ENCODE measurements at places on chromosomes 7 and 10.

DNA sequence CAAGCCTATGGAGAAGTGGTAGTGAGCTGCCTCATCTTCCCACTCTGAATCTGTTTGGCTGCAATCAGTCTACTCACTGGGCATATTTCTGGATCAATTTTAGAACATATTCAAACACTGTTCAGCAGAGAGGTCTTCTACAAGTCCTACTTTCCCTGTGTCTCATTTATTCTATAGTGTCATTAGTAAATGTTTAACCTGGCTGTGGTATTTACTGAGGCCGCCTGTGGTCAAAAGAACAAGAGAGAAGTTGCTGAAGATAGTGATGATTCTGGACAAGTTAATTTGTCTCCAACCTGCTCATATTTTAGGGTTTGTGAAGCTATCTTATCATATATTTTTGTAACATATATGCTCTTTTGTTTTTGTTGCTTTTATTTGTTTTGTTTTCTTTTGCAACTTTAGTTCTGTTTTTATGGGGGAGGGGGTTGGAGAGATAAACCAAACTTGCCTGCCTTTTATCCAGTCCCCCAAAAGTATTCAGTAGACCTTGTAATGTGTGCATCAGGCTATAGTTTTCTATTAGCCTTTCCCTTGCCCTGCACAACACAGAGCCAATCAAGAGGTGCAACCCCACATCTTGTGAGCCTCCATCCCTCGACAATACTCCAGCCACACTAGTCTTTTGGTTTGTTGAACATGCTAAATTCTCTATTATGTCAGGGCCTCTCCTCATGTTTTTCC is 362.8 kb upstream of the MBL2 start:
- DNase-seq = no peak
- H3K36me3 ChIP-seq = no peaks in the 10 kb centered on the region
- H3K4me1 ChIP-seq = no peaks in the 10 kb centered on the region
- no peaks in the 10 kb centered on the region for H3K27me3 ChIP-seq

GRCh38 chr10:97843281-97843671 is 6.4 kb upstream of the GOLGA7B start:
- H3K27me3 ChIP-seq = peaks cover 33% of the 10 kb centered on the region
- H3K4me3 ChIP-seq = no peak overlapping the region
- no peak overlapping the region for H3K27ac ChIP-seq
- H3K36me3 ChIP-seq = no peaks in the 10 kb centered on the region
- no peak for DNase-seq

GRCh38 chr10:109055243-109055642 is 868.1 kb downstream of the XPNPEP1 start:
- no peaks in the 10 kb centered on the region for H3K27me3 ChIP-seq
- DNase-seq = no peak
- no peak overlapping the region for H3K4me3 ChIP-seq
- no peaks in the 10 kb centered on the region for H3K4me1 ChIP-seq
- no peak overlapping the region for H3K27ac ChIP-seq
- no peaks in the 10 kb centered on the region for H3K36me3 ChIP-seq

DNA sequence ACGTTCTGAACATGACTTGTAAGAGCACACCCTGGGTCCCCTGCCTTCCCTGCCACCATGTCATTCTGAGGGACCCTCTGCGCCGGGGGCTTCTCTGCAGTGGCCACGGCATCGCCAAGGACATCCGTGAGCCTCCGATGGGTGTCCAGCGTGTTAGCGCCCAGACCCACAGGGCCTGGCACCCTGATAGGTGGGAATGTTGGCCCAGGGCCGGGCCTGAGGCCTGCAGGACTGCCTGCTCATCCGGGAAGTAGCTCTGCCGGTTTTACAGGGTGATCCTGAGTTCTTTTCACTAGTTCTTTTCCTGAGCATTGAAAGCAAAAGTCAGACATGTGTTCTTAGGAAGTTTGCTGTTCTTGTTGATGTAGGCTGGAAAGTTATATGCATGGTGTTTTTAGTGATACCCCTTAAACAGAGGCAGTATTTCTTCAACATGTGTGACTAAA is 54.5 kb downstream of the WDR37 start:
- H3K4me1 ChIP-seq = peaks cover 13% of the 10 kb centered on the region
- H3K4me3 ChIP-seq = peak overlapping the region; percentile 27
- peak overlapping the region; percentile 79 for H3K27ac ChIP-seq

- H3K4me3 ChIP-seq = no peak overlapping the region
- H3K27me3 ChIP-seq = no peaks in the 10 kb centered on the region
- no peak for DNase-seq
These were observed 32.7 kb upstream of the FZD8 start for GRCh38 chr10:35674843-35675242.

GRCh38 chr10:22623633-22624253 is 90.6 kb downstream of the PIP4K2A start:
- H3K27me3 ChIP-seq = no peaks in the 10 kb centered on the region
- H3K4me1 ChIP-seq = peaks cover 11% of the 10 kb centered on the region
- DNase-seq = no peak
- H3K36me3 ChIP-seq = no peaks in the 10 kb centered on the region

- peaks cover 17% of the 10 kb centered on the region for H3K4me1 ChIP-seq
- no peaks in the 10 kb centered on the region for H3K36me3 ChIP-seq
- no peak for DNase-seq
- no peak overlapping the region for H3K27ac ChIP-seq
- H3K27me3 ChIP-seq = peaks cover 68% of the 10 kb centered on the region
These were observed 384 bp upstream of the TMEM229A start for GRCh38 chr7:124033095-124033806.

DNA sequence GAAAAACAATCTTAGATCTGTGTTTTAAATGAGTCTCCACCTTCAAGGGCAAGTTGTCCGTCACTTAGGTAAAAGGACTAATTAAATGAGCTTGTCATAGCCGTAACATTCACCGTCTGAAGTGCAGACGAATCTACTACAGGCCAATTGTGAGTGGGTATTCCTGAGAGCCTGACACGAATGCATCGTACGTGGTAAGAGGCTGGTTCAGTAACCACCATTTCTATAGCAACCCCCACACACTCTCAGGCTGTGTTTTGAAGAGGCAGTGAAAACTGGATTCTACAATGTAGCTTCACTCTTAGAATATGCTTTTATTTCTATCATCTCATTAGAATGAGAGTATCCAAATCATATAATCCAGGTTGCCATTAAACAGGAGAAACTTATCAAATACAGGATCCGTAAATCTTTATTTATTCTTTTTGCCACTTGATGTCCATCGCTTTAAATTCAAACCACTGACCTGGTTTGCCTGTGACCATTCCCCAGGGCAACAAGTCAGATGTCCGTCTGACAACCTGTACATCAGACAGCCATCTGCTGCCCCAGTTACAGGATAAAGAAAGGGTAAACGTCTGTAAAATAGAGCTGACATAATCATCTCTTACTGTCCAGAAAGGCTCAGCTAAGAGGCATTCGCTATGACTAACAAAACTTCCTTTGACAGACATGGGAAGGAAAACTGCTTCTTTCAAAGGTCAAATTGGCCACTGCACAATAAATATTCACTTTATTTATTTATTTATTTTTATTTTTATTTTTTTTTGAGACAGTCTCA is 70.3 kb upstream of the NMT2 start:
- no peaks in the 10 kb centered on the region for H3K27me3 ChIP-seq
- no peaks in the 10 kb centered on the region for H3K36me3 ChIP-seq
- peaks cover 12% of the 10 kb centered on the region for H3K4me1 ChIP-seq
- no peak for DNase-seq
- no peak overlapping the region for H3K27ac ChIP-seq
- H3K4me3 ChIP-seq = no peak overlapping the region

- no peaks in the 10 kb centered on the region for H3K27me3 ChIP-seq
- H3K4me3 ChIP-seq = no peak overlapping the region
- no peaks in the 10 kb centered on the region for H3K36me3 ChIP-seq
These were observed 145.8 kb downstream of the CDH23 start for GRCh38 chr10:71542478-71542877.

DNA sequence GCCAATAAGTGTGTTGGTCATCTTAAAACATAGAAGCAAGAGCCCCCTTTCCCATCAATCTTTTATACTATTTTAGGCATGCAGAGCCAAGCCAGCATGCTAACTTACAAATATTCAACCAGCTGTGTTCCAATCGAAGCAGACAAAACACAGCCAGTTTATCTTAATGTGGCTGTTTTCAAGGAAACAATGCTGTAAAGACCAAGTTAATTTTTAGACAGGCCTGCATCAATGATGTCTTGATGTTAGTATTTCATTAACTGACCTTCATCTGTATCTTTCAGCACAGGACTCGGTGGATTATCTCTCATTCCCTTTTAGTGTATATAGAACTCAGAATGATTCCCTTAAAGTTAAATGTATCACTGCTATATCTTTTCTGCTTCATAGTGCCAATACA is 262.0 kb upstream of the ZWINT start:
- no peaks in the 10 kb centered on the region for H3K4me1 ChIP-seq
- no peak overlapping the region for H3K4me3 ChIP-seq
- H3K27me3 ChIP-seq = no peaks in the 10 kb centered on the region
- H3K36me3 ChIP-seq = no peaks in the 10 kb centered on the region
- H3K27ac ChIP-seq = no peak overlapping the region

GRCh38 chr7:81887098-81888090 is 117.5 kb upstream of the HGF start:
- H3K4me3 ChIP-seq = no peak overlapping the region
- H3K36me3 ChIP-seq = no peaks in the 10 kb centered on the region
- no peak for DNase-seq
- no peaks in the 10 kb centered on the region for H3K27me3 ChIP-seq
- H3K27ac ChIP-seq = no peak overlapping the region

DNA sequence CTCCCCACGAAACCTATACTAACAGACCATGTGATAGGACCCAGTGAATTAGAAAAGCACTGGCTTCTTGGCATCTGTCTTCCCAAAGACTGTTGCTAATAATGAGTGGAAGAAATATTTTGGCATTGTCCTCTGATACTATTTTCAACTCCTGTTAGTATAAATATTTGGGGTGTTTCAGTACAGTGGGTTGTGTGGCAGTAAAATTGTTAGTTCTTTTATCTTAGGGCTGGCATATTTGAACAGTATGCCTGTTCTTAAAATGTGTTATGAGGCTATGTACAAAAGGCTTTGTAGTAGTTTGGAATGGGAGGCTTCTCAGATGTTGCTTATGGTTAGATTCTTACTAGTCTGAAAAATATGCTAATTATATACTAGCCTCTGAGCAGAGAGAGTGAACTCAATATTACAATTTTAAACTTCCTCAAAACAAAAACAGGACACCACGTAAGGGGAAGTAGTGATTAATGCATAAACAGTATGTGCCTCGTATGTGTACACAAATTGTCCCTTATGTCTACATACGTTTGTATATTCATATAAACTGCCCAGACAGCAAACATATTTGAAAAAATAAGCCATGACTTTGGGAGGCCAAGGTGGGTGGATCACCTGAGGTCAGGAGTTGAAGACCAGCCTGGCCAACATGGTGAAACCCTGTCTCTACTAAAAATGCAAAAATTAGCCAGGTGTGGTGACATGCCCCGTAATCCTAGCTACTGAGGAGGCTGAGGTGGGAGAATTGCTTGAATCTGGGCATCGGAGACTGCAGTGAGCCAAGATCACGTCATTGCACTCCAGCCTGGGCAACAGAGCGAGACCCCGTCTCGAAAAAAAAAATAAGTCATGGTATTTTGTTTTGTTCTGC is 115.4 kb downstream of the ARID5B start:
- H3K27ac ChIP-seq = peak overlapping the region; percentile 92
- no peaks in the 10 kb centered on the region for H3K27me3 ChIP-seq
- DNase-seq = no peak
- no peak overlapping the region for H3K4me3 ChIP-seq
- H3K36me3 ChIP-seq = no peaks in the 10 kb centered on the region

DNA sequence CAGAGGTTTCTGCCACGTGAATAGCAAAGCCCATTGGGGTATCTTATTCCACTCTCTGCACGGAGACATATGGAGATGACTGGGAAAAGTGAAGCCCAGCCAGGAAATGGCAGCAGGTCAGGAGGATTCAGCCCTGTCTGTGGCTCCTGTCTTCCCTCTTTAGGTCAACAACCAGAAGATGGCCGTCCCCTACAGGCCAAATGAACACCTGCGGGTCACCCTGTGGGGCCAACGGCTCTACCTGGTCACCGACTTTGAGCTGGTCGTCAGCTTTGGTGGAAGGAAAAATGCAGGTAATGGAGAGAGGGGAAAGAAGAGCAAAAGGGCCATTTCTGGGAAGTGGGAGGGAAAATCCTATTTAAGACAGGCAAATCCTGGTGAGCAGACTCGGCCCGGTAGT is 38.3 kb downstream of the EPHB4 start:
- H3K27ac ChIP-seq = no peak overlapping the region
- no peak for DNase-seq
- H3K4me1 ChIP-seq = no peaks in the 10 kb centered on the region
- no peaks in the 10 kb centered on the region for H3K36me3 ChIP-seq
- H3K27me3 ChIP-seq = no peaks in the 10 kb centered on the region
- no peak overlapping the region for H3K4me3 ChIP-seq
